ENCODE measurements at places on chromosomes 7 and 10.

DNA sequence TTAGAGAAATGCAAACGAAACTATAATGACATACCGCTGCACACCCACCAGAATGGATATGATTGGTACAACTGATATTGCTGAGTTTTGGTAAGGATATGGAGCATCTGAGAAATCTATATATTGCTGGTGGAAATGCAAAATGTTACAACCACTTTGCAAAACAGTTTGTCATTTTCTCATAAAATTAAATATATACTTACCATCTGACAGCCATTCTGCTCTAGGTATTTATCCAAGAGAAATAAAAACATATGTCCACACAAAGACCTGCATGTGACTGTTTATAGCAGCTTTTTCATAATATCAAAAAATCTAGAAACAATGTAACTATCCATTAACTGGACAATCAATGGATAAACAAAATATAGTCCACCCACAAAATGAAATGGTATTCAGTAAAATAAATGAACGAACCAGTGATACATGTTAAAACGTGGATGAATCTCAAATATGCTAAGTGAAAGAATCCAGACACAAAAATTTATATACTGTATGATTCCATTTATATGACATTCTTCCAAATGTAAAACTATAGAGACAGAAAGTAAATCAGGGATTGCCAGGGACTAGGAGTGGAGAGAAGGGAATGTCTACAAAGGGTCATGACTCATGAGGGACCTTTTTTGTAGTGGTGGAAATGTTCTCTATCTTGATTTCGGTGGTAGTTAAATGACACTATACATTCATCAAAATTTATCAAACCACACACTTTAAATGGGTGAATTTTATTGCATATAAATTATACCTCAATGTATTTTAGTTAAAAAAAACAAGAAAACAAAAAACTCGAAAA is 312.0 kb upstream of the GLI3 start:
- no peak for DNase-seq

- DNase-seq, result no peak
Measured at GRCh38 chr7:45162943-45163691, 5.5 kb downstream of the RAMP3 start.

DNA sequence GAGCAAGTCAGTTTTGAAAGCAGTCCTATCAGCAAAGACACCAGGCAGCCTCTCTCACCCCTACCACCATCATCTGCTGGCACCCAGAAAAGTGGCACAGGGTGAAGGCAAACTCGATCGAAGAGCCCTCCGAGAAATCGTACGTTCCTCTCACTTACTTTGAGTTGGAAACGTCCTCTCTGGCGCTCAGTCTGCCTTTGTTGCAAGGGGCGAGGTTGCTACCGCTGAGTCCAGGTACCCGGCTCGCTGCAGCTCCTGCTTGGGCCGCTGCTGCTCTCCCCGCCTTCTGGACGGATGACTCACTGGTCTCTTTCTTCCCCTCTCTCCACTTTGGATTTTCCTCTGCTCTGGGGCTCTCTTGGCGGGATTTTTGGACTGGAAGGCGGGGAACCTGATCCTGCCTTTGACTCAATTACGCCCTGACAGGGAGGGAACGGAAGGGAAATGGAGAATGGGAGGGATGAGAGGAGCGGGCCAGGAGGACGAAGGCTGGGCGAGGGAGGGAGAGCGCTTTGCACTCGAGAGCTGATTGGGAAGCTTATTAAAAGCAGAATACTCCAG is at the start of gene PTN:
TSS of gene PTN (minus strand) at position 453 of the 561 bp plus-strand sequence. CDS start 88,760 bp downstream, outside the sequence.
- DNase-seq, result peak; percentile 62

DNA sequence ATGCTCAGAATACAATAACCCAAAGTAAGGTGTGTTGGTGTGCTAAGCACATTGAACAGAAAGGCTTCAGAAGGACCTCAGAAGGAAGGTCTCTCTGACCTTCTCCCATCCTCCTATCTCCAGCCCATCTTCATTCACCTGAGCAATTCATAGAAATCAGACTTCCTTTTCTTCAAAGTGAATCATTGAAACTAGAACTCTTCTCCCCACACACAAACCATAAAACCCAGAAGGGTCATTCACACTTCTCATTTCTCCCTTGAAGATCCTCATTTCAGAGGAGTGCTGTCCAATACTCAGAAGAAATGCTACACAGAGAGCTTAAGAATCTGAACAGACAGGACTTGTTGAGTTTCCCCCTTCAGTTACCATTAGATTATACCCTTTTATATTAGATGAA is 89.5 kb downstream of the VWDE start:
- no peak for DNase-seq

DNA sequence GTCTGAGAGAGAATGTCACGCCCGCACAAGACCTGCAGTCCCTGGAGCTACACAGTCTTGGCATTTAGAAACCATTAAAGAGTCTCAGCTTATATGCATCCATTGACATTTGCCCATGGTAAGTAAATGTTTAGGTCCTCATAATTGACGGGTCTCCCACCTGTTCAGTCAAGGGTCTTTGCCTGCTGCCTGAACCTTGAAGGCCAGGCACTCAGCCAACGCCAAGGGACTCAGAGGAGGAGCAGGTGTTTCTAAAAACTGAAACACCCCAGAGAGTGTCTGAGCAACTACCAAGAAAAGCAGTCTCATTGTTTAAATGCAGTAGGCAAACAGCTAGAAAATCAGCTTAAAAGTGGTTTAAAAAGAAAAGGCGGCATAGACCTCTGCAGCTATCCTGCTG is 264.7 kb upstream of the AKR1E2 start:
- DNase-seq, result no peak

- no peak for DNase-seq
Measured at GRCh38 chr10:119207713-119208552, 562 bp downstream of the GRK5 start.

DNA sequence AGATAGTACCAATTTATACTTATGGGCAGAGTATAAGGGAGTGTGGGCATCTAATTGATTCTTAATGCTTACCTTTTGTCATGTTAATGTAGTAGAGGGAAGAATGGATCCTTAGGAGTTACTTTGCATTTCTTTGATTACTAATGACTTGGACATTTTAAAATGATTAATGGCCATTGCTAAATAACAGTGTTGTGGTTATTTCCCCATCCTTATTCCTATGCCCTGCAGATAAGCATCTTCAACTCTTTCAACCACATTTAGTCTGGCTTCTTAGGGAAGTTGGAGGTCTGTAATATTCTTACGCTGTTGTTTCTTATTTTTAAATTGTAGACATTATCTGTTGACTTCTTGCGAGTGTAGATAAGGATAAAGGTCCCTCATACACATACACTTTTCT is 37.2 kb downstream of the KAT6B start:
- no peak for DNase-seq

DNA sequence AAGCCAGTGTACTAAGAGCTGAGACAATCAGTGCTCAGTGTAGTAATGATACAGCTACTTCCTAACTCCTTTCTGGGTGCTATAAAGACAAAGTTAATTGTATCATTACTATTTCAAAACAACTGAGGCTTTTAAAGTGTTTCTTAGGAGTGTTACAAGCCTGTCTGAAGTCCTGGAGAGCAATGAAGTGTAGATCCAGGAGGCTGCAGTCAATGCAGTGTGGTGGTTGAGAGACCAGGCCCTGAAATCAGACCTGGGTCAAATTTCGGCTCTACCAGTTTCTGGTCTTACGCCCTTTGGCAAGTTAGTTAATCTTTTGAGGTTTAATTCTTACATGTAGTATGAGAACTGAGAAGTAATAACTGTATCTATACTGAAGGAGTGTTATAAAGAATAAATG is 387.0 kb downstream of the SDK1 start:
- DNase-seq, result no peak

- DNase-seq, result no peak
Measured at GRCh38 chr7:66948480-66949109, 27.6 kb downstream of the TMEM248 start.

- DNase-seq, result no peak
Measured at GRCh38 chr10:47167591-47167990, 132.4 kb upstream of the GDF10 start.

DNA sequence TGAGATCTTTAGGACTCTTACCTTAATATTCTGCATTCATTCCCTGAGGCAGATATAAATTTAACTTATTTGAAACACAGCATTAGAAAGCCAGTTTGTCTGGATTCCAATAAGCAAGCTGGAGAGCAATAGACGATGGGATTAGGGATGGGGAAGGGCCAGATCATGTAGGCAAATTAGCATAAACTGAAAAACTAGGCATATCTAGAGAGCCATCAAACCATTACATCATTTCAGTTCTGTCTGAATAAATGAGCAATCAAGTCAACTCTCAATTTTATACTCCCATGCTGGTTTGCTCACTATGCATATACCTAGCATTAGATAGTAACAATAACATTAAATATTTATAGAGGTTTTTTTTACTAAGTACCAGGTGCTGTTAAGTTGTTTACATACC is 583.6 kb upstream of the LRRN3 start:
- peak; percentile 81 for DNase-seq

- DNase-seq, result no peak
Measured at GRCh38 chr7:137388916-137389315, 45.4 kb upstream of the PTN start.

DNA sequence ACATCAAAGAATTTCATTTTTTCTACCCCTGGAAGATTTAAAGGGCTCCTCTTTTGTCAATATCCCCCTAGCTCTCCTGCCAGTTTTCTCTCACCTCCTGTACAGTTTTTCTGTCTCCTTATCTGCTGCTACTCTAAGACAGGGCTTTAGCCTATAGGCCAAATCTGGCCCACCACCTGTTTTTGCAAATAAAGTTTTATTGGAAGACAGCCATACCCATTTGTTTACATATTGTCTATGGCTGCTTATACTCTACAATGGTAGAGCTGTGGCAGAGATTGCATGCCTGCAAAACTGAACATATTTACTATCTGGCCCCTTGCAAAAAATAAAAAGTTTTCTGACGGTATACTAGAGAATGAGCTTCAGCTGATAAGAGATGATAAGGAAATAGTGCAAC is 37.4 kb upstream of the GARS1 start:
- no peak for DNase-seq

DNA sequence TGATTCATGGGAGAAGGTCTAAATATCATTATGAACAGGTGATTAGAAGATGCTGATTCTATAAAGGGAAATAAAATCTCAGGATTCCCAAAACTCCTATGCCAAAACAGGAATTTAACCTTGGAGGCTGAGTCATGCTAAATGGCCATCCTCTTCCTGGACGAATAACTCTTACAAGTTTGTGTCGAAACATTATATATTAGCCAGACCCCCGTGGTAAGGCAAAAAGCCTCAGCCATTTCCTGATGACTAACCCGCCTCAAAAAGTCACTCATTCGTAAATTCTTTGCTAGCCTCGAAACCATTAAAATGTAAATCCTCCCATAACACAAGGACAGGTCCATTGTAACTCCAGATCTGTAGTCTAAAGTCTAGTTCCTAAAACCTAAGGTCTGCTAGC is 32.0 kb downstream of the CUL2 start:
- DNase-seq, result no peak

GRCh38 chr7:132614428-132615318 is 38.4 kb upstream of the PLXNA4 start:
- no peak for DNase-seq

All from NCI-H2029 treated with DMSO at 0.1 percent for 48 hours (cell line).